ENCODE measurements at places on chromosomes 2 and 18. TPM values are rescaled to one million over a fixed set of nuclear protein-coding genes. Genes with fewer than 3 reads are reported as not detected.

Gene SERPINB2
- total RNA-seq, result not detected

Gene MROH2A
- not detected for total RNA-seq

Gene CXCR4
- total RNA-seq, result 221 TPM

Gene HAAO
- total RNA-seq, result 0.65 TPM

Gene COBLL1
- total RNA-seq, result 0.23 TPM

Gene OST4
- 260 TPM for total RNA-seq

Gene TXNDC2
- not detected for total RNA-seq

Gene FBXO41
- 19.8 TPM for total RNA-seq

Gene CIB4
- total RNA-seq, result not detected

Gene KCNG3
- 0.16 TPM for total RNA-seq

Gene CHRNG
- not detected for total RNA-seq

Gene LDLRAD4
- total RNA-seq, result 46.0 TPM

Gene R3HDM1
- total RNA-seq, result 50.4 TPM

Gene MTCL1
- 0.51 TPM for total RNA-seq

Gene REEP1
- total RNA-seq, result 0.38 TPM

Gene UCN
- total RNA-seq, result 4.9 TPM

Gene ST8SIA5
- total RNA-seq, result 0.09 TPM

Gene CCDC141
- 5.3 TPM for total RNA-seq

Gene PDCD1
- 23.0 TPM for total RNA-seq

Gene AMER3
- total RNA-seq, result not detected

Gene GCG
- total RNA-seq, result not detected

Gene PSMD1
- 64.2 TPM for total RNA-seq

Gene RUFY4
- 1.9 TPM for total RNA-seq

Gene FARSB
- total RNA-seq, result 31.5 TPM

Gene PSMA8
- total RNA-seq, result 1.9 TPM

Gene FAM237A
- not detected for total RNA-seq

Gene NPPC
- 0.58 TPM for total RNA-seq

Gene PARD3B
- total RNA-seq, result 0.74 TPM

Gene SERPINB12
- not detected for total RNA-seq

Gene SCN2A
- 0.12 TPM for total RNA-seq

Gene KDSR
- 81.0 TPM for total RNA-seq

Gene ZBTB7C
- total RNA-seq, result 0.05 TPM

Gene CLIP4
- 25.2 TPM for total RNA-seq

Gene CNOT11
- total RNA-seq, result 59.3 TPM

Gene MYO3B
- total RNA-seq, result 4.1 TPM

Gene TEKT4
- total RNA-seq, result not detected

Gene SLC9A2
- total RNA-seq, result 0.19 TPM

Gene RGPD4
- not detected for total RNA-seq

Gene TTC31
- total RNA-seq, result 41.8 TPM

Gene SKOR2
- total RNA-seq, result 0.70 TPM

Gene GAD1
- 12.8 TPM for total RNA-seq

Gene BOK
- total RNA-seq, result not detected

Gene VWA3B
- total RNA-seq, result 0.21 TPM

All from activated T-cell treated with anti-CD3 and anti-CD28 coated beads, Interleukin-2, amount 50 U/mL, for 72 hours (primary cell).